A549 treated with dexamethasone at 1 μM for 4 hours (cell line): ENCODE measurements at places on chromosomes 6 and 20. TPM values are rescaled to one million over a fixed set of nuclear protein-coding genes. Genes with fewer than 3 reads are reported as not detected.

The C20orf96 gene
- total RNA-seq, result 9.5 to 10.7 TPM (median 10.1 TPM) in 5 replicates

The AGER gene
- total RNA-seq, result 0.47 to 1.8 TPM (median 1.4 TPM) in 5 replicates

The PRND gene
- 0.01 TPM in 1 of 5 replicates, not detected in the others for total RNA-seq

The KIAA1755 gene
- total RNA-seq, result 0.13 to 0.26 TPM (median 0.18 TPM) in 5 replicates

The RFX6 gene
- total RNA-seq, result not detected in 5 replicates

The ABHD16B gene
- total RNA-seq, result not detected in 5 replicates

The SYCP2L gene
- 1.4 to 2.8 TPM (median 2.2 TPM) in 5 replicates for total RNA-seq

The RNF39 gene
- total RNA-seq, result 0.06 to 0.10 TPM in 2 of 5 replicates, not detected in the others

The TNNC2 gene
- 0.12 to 0.29 TPM in 2 of 5 replicates, not detected in the others for total RNA-seq

The DZANK1 gene
- total RNA-seq, result 2.0 to 2.8 TPM (median 2.6 TPM) in 5 replicates

The CALHM5 gene
- total RNA-seq, result 0.02 to 0.06 TPM (median 0.06 TPM) in 5 replicates

The VGLL2 gene
- not detected in 5 replicates for total RNA-seq

The CCR6 gene
- total RNA-seq, result 0.07 TPM in 1 of 5 replicates, not detected in the others

The COL19A1 gene
- total RNA-seq, result not detected in 5 replicates

The GLP1R gene
- total RNA-seq, result not detected in 5 replicates

The WFDC10B gene
- total RNA-seq, result not detected in 5 replicates

The PLN gene
- total RNA-seq, result not detected in 5 replicates

The ARMH2 gene
- total RNA-seq, result not detected in 5 replicates

The VPS52 gene
- 14.2 to 19.1 TPM (median 17.5 TPM) in 5 replicates for total RNA-seq

The C20orf144 gene
- 0.08 to 0.15 TPM (median 0.09 TPM) in 5 replicates for total RNA-seq

The NKAIN2 gene
- total RNA-seq, result not detected in 5 replicates

The PROCR gene
- 121 to 148 TPM (median 145 TPM) in 5 replicates for total RNA-seq

The LST1 gene
- 0.11 TPM in 1 of 5 replicates, not detected in the others for total RNA-seq
